Progenitor cell of endocrine pancreas (in vitro differentiated cells): ENCODE measurements at places on chromosomes 5 and 9. TPM values are rescaled to one million over a fixed set of nuclear protein-coding genes. Genes with fewer than 3 reads are reported as not detected.

DNA sequence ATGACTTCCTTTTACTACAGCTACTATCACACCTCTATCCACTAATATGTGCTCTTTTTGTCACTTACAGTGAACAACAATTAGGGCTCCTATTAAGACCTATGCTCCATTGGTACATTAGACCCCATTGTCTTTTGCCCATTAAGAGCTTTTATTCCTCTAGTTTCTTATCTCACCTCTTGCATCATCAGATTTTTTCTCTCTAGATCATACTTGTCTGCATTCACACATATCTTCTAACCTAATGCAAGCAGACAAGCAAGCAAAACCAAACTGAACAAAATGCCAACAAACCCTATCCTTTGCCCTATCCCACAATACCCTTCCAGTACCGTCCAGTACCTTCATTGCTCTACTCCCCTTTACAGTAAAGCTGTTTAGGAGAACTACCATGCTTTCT is 10.1 kb upstream of the RBM27 start:
- DNase-seq: no peak

DNA sequence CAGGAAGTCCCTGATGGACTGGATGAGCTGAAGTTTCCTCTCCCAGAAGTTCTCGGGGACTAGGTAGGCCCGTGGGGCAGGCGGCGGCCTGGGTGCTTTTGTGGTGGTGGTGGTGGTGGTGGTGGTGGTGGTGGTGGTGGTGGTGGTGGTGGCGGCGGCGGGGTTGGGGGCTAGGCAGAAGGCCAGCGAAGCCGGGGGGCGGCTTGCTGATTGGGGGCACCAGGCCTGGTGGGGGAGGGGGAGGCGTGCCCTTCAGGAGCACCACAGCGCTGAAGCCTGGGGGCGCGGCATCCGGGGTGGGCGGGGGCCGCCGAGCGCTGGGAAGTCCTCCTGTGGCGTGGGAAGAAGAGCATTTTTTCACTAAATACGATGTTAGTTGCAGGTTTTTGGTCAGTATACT is 26.9 kb downstream of the SPATA31C1 start:
- DNase-seq: no peak

DNA sequence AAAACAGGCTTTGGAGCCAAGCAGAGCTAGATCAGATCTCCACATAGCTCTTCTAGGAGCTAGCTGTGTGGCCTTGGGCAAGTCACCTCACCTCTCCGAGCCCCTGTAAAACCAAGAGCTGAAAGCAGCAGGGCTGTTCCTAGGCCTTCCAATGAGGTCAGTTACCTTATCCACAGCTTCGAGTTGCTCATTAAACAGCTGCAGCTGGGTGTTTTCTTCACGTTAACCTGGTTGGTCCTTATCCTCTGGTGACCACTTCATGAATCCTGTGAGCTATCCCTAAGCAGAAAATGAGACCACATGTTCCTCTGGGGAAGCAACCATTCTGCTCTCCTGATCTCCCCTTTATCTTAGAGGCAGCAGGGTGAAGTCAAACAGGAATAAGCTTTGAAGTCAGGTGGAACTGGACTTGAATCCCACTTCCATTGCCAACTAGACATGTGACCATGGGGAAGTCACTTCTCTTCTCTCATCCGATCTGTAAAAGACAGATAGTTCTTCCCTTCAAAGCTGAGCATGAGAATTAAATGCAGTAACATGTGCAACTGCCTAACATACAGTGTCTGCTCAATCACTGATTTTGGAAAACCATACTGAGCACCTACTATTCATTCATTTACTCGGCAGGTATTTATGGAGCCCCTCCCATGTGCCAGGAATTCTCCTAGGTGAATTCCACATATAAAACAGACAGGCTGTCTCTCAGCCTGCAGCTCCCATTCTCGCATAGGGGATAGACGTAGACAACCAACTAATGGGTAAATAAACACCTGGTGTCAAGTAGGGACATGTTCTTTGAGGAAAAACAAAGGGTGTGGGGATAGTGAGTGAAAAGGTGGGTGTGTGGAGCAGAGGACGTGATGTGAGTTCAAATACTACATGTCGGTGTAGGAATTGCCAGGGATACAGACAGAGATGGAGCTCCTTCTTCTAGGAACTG is 111.7 kb upstream of the BOD1 start:
- no peak for DNase-seq

GRCh38 chr9:88433583-88434255 is 45.5 kb downstream of the SPIN1 start:
- DNase-seq: no peak

GRCh38 chr5:107243220-107243579 is 427.5 kb downstream of the EFNA5 start:
- no peak for DNase-seq

DNA sequence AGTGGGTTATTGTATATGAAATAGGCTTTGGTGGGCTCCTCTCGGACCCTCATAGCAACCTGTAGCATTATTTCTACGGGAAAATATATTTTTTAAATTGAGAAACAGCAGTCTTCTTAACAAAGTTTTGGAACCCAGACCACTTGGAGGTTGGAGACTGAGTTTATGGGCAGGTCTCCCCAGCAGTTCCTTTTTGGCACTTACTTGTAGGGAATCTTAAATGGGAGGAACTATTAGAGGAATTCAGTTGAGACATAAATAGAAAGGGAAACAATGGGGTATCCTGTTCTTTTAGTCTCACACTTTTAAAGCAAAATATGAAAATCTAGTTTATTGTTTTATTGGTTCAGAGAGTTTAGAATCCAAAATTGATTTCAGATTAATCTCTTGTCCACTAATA is 111.5 kb downstream of the TRIO start:
- no peak for DNase-seq

- DNase-seq: no peak
Measured at GRCh38 chr5:178564811-178565550, 25.2 kb downstream of the COL23A1 start.

DNA sequence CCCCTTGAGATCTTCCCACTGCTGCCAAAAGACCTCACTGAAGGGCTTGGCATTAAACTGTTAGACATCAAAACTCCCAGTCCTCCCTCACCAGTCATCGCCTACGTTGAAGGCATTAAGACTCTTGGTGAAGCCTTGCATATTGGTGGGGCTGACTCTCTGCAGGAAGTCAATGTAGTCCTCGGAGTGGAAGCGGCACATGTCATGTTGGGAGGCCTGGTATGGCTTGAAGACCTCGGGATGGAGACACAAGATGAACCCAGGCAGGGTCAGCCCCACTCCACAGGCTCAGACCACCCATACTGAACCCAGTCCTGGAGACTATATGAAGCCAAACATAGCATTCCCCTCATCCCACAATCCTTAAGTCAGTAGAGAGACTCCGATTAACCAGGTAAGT is 1.9 kb downstream of the HDAC3 start:
- DNase-seq: no peak

- no peak for DNase-seq
Measured at GRCh38 chr5:2904399-2904798, 152.9 kb upstream of the IRX2 start.

DNA sequence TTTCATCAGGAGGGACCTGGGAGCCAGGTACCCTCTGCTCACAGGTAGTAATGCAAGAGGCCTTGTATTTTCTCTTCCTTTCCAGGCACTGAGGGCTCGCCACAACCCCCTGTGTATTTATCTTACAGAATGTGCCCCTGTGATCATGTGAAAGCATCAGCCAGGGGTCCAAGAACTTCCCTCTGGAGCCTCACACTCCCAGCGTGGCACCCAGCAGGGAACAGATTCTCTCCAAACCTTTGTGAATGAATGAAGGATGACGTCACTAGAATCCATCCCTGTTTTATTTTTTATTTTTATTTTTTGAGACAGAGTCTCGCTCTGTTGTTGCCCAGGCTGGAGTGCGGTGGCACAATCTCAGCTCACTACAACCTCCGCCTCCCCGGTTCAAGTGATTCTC is 107.3 kb upstream of the IER5L start:
- DNase-seq: no peak

DNA sequence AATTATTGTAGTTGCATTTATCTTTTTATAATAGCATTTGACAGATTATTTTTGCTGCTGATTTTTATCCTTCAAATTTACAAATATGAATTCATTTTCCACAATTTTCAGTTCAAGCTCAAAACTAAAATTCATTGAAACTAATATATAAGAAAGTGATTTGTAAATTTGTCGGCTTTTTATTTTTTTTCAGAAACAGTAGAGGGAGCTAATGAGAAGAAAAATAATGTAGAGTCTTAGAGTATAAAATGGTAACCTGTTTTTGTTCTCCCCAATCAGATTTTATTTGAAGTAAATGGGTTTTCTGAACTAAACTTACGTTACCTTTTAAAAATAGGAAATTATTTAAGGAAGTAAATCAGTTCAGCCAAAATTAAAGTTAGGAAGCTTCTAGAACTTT is 19.2 kb downstream of the PRRC1 start:
- DNase-seq: no peak

DNA sequence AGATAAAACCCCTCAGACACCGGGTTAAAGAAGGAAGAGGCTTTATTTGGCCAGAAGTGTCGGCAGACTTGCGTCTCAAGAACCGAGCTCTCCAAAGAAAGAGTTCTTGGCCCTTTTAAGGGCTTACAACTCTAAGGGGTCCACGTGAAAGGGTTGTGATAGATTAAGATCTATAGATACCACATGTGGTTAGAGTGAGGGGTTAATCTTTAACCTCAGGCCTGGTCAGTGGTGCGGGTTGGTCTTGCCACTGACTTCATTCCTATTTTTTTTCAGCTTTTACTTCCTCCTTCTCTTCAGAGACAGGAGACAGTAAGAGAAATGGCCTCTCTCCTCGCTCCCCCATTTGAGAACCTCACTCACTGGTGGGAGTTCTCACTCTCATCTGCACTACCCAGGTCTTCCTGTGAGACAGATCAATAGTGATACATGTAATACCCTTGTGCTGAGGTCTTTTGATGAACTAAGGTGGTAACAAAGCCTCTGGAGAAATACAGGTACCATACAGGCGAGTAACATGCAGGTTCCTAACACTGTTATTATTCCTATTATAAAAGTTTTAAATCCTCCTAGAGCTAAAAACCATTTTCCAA is 52.4 kb upstream of the COX7C start:
- DNase-seq: no peak

GRCh38 chr5:157978061-157978460 is 119.1 kb upstream of the CLINT1 start:
- DNase-seq: no peak

GRCh38 chr5:134509308-134510040 is 16.0 kb upstream of the JADE2 start:
- DNase-seq: no peak

- peak; percentile 11 for DNase-seq
Measured at GRCh38 chr9:20623021-20623747, 885 bp upstream of the MLLT3 start.

- no peak for DNase-seq
Measured at GRCh38 chr5:14316471-14316870, 173.3 kb downstream of the TRIO start.

GRCh38 chr5:156475182-156476157 is 148.5 kb downstream of the SGCD start:
- no peak for DNase-seq

Gene CCDC192
- total RNA-seq: 0.60 TPM in 1 of 2 replicates, not detected in the other

Gene WDR31
- 5.1 and 5.7 TPM in 2 replicates for total RNA-seq

Gene PRR7
- 11.7 and 13.1 TPM in 2 replicates for total RNA-seq

Gene CEP78
- 59.5 and 61.9 TPM in 2 replicates for total RNA-seq

Gene CSNK1G3
- 65.7 and 65.9 TPM in 2 replicates for total RNA-seq

Gene ACTBL2
- not detected in 2 replicates for total RNA-seq

Gene OBP2B
- not detected in 2 replicates for total RNA-seq

Gene PCDHGA1
- 1.1 and 1.3 TPM in 2 replicates for total RNA-seq
